Urothelium cell line (cell line): ENCODE measurements at places on chromosomes 13 and 19.

DNA sequence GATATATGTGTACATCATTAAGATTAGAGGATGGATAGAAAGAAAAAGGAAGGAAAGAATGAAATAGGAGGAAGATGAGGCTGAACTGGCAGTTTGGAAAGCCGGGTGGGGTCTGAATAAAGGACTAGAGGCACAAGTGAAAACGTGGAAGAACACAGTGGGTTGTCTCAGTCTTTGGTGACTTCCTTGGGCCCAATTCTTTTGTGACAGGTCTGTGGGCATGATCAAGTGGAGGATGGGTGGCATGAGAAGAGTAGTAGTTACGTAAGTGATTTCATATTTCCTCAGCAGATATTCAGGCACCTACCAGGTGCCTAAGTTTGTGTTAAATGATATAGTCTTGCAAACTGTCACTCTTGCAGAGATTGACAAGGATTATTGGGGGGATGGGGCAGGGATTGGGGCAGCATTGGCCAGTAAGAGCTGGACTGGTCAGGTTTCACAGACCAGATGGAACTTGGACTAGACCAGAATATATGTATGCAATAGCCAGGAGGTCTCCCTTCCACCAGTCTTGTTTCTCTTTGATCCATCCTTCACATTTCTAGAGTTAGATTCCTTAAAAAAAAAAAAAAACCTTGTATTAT lies 2.7 kb downstream of the TPP2 start:
- no peak for DNase-seq

DNA sequence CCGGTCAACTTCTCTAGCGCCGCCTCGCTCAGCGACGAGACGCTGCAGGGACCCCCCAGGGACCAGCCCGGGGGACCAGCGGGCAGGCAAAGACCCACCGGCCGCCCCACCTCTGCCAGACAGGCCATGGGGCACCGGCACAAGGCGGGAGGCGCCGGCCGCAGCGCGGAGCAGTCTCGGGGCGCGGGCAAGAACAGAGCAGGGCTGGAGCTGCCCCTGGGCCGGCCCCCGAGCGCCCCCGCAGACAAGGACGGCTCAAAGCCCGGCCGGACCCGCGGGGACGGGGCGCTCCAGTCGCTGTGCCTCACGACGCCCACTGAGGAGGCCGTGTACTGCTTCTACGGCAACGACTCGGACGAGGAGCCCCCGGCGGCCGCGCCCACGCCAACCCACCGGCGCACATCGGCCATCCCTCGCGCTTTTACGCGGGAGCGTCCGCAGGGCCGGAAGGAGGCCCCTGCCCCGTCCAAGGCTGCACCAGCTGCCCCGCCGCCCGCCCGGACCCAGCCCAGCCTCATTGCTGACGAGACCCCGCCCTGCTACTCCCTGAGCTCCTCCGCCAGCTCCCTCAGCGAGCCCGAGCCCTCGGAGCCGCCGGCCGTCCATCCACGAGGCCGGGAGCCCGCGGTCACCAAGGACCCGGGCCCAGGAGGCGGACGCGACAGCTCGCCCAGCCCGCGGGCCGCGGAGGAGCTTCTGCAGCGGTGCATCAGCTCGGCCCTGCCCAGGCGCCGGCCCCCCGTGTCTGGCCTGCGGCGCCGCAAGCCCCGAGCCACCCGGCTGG lies 11.3 kb downstream of the C19orf25 start:
- no peak for DNase-seq

DNA sequence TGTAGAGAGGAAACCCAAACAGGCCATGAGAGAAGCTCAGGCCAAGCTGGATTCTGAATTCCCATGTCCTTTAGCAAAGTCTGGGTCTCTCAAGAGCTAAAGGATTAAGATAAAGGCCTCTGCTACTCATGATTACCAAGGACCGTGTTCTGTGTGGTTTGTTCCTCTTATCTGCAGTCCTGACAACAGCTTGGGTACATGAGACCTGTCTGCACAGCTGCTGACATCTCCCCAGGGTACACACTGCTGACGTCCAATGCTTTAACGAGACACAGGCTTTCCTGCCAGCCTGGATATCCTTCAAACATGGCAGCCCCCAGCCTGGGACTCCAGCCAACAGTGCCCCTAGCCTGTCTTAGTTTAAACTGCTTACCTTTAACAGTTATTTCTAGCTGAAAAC lies 211.0 kb downstream of the SLC7A1 start:
- no peak for DNase-seq

DNA sequence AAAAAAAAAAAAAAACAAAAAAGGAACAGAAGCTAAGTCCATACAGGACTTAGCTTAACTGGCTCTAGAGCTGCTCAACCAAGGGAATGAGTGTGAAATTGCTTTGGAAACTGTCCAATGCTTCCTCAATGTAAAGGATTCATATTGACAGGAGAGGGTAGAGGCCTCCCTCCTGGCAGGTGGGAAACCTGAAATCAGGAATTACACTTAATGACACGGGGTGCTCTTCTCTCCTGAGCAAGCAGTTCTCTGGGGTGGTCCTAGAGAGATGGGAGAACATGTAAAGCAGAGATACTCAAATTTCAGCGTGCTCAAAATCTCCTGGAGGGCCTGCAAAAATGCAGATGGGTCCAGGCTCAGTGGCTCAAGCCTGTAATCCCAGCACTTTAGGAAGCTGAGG lies 3.6 kb upstream of the MAG start:
- no peak for DNase-seq

- no peak for DNase-seq
Measured at GRCh38 chr13:49869519-49869918, 66.6 kb downstream of the SPRYD7 start.

DNA sequence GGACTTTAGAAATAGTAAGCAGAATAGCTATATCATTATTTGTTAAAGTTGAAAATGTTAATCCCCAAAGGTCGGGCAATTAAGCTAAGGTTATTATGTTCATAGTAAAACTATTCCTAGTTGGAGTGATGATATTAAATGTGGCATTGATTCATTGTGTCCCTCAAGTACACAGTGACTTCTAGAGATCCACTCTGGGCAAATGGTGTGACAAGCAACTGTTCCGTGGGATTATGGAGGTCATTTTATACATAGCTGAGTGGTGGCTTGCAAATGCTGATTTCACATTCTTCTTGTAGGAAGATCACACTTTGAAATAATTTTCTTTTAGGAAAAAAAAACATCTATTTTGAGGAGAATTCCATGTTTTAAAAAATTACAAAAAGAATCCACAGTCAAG lies 317.8 kb downstream of the ATP8A2 start:
- no peak for DNase-seq
